Natural killer cell treated with Interleukin-12 subunit alpha and Interleukin-12 subunit beta and Interleukin-15 and Interleukin-18, amount 100 ng/mL, for 72 hours (primary cell): ENCODE measurements at places on chromosomes 12 and 14.

DNA sequence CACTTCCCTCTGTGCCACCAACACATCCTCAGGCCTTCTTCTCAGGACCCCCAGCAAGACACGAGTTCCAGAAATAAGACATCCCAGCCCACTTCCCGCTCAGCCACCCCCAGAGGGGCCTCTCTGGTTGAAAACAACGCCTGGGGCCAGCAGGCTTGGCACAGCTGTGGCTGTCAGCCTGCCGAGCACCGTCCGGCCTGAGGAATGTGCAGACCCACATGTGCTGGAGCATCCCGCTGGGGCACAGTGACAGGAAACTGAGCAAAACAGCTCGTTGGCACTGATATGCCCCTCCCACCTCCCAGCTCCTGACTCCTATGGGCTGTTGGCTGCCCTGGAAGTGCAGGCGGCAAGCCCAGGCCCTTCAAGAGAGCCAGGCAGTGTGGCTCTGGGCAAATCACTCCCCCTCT, 1.4 kb downstream of the SYNE3 start:
- no peaks in the 10 kb centered on the region for H3K27me3 ChIP-seq
- no peak for DNase-seq
- H3K4me1 ChIP-seq = peaks cover 52% of the 10 kb centered on the region

DNA sequence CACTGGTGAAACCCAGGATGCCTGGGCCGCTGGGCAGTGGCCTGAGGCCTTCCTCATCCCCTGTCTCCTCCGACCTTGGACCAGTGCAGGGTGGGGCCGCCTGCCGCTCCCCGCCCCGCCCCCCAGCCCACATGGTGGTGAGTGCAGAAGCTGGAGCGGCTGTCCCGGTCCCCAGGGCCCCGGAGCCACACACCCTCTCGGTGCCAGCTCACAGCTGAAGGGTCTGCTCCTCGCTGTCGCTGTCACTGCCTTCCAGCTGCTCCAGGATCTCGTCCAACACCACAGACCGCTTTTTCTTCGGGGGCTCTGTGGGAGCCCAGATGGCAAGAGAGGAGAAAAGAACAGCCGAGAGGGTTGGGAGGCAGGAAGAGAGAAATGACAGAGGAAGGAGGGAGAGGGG, 143.1 kb downstream of the RBM19 start:
- H3K36me3 ChIP-seq = no peaks in the 10 kb centered on the region
- H3K4me3 ChIP-seq = no peak overlapping the region
- no peaks in the 10 kb centered on the region for H3K27me3 ChIP-seq
- no peaks in the 10 kb centered on the region for H3K4me1 ChIP-seq

GRCh38 chr12:100758083-100758482, 36.5 kb upstream of the ANO4 start:
- no peak overlapping the region for H3K27ac ChIP-seq
- peaks cover 8% of the 10 kb centered on the region for H3K27me3 ChIP-seq
- no peaks in the 10 kb centered on the region for H3K4me1 ChIP-seq
- no peak for DNase-seq
- no peaks in the 10 kb centered on the region for H3K36me3 ChIP-seq
- no peak overlapping the region for H3K4me3 ChIP-seq

DNA sequence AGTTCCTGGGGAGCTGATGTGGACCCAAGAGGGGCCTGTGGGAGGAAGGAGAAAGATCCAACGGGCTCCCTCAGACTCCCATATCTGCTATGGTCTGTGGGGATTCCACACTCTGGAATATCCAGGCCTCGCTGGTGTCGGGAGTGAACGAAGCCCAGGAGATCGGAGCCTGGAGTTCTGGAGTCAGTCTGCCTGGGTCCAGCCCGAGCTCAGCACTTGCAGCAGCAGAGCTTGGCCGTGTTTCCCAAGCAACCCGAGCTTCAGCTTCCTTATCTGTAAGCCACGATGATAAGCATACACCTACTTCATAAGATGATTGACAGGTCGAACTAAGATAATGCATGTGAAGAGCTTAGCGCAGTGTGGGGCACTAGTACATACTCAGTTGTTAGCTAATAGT, 10.1 kb downstream of the LTBP2 start:
- H3K27me3 ChIP-seq = peaks cover 20% of the 10 kb centered on the region
- no peak overlapping the region for H3K4me3 ChIP-seq
- no peak for DNase-seq
- no peak overlapping the region for H3K27ac ChIP-seq

- H3K36me3 ChIP-seq = peaks cover 31% of the 10 kb centered on the region
- no peaks in the 10 kb centered on the region for H3K27me3 ChIP-seq
- H3K4me1 ChIP-seq = peaks cover 36% of the 10 kb centered on the region
- peak overlapping the region; percentile 96 for H3K27ac ChIP-seq
Observed at GRCh38 chr12:48717252-48717695, 767 bp upstream of the CCNT1 start.

GRCh38 chr12:124588751-124589267, 21.4 kb upstream of the NCOR2 start:
- H3K27me3 ChIP-seq = peaks cover 52% of the 10 kb centered on the region
- no peak overlapping the region for H3K27ac ChIP-seq
- no peak for DNase-seq
- H3K36me3 ChIP-seq = no peaks in the 10 kb centered on the region
- H3K4me1 ChIP-seq = peaks cover 15% of the 10 kb centered on the region

DNA sequence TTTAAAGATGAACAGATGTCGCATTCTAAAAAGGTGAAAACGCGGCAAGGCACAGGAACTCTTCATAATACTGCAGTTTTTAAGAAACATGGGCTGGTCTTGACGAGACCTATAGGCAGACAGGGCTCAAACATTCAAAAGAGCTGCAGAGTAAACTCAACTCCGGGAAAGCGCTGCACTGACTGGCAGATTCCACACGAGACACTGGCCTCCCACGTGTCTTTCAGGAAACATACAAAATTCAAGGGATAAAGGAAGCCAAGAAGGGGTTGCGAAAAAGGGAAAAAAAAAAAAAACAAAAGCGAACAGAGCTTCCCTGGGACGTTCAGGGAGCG, 614 bp upstream of the ARF6 start:
- no peak for DNase-seq
- H3K4me1 ChIP-seq = peaks cover 23% of the 10 kb centered on the region
- no peaks in the 10 kb centered on the region for H3K27me3 ChIP-seq
- H3K4me3 ChIP-seq = peak overlapping the region; percentile 99
- H3K36me3 ChIP-seq = peaks cover 43% of the 10 kb centered on the region
- H3K27ac ChIP-seq = peak overlapping the region; percentile 98

GRCh38 chr14:80781972-80782367, 159.6 kb downstream of the CEP128 start:
- H3K4me1 ChIP-seq = no peaks in the 10 kb centered on the region
- no peak overlapping the region for H3K27ac ChIP-seq
- H3K36me3 ChIP-seq = peaks cover 6% of the 10 kb centered on the region

- no peaks in the 10 kb centered on the region for H3K27me3 ChIP-seq
- H3K27ac ChIP-seq = peak overlapping the region; percentile 96
- H3K4me1 ChIP-seq = peaks cover 72% of the 10 kb centered on the region
- H3K4me3 ChIP-seq = peak overlapping the region; percentile 50
- peaks cover 17% of the 10 kb centered on the region for H3K36me3 ChIP-seq
Observed at GRCh38 chr12:104699489-104700190, 242.9 kb downstream of the CHST11 start.

DNA sequence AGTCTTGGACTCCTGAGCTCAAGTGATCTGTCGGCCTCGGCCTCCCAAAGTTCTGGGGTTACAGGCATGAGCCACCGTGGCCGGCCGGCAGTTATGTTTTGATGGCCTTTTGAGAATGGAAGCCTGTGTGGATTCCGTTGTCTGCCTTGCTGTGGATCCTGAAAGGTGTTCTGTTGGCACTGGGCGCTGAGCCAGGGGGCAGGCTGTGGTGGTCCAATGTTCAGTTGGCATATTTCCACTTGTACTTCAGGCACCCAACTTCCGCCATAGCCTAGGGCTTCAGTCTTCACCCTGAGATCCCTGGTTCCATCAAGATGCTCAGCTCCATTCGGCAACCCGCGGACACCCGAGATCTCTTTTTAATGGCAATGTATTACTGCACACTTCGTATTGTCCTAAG, 6.3 kb upstream of the RPLP0 start:
- H3K36me3 ChIP-seq = peaks cover 5% of the 10 kb centered on the region
- no peak overlapping the region for H3K27ac ChIP-seq
- no peak overlapping the region for H3K4me3 ChIP-seq

DNA sequence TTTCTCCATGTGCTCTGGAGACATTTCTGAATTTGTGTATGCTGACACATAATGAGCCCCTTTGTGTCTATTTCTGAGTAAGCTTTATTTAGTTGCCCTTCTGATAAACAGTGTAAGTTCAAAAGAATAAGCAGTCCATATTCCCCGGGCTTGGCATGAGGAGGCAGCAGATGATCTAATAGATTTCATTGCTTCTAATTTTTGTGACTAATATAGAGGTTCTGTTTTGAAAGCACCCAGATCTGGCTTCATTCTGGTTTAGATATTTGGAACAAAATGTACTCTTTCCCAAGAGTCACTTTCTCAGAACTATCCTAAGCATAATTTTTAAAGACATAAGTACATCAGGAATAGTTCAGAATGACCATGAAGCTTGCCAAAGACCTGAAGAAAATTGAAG, 290.9 kb downstream of the BTG1 start:
- H3K27me3 ChIP-seq = peaks cover 3% of the 10 kb centered on the region
- H3K27ac ChIP-seq = no peak overlapping the region
- DNase-seq = no peak
- no peak overlapping the region for H3K4me3 ChIP-seq

- H3K4me1 ChIP-seq = no peaks in the 10 kb centered on the region
- H3K27ac ChIP-seq = no peak overlapping the region
- no peak overlapping the region for H3K4me3 ChIP-seq
- no peaks in the 10 kb centered on the region for H3K27me3 ChIP-seq
Observed at GRCh38 chr14:37643701-37644100, 48.3 kb downstream of the TTC6 start.

GRCh38 chr12:4603946-4604345, 41.9 kb downstream of the DYRK4 start:
- H3K4me1 ChIP-seq = peaks cover 15% of the 10 kb centered on the region
- no peak overlapping the region for H3K4me3 ChIP-seq
- no peaks in the 10 kb centered on the region for H3K36me3 ChIP-seq
- peaks cover 19% of the 10 kb centered on the region for H3K27me3 ChIP-seq
- no peak overlapping the region for H3K27ac ChIP-seq
